ENCODE measurements at places on chromosomes 7 and 10.

DNA sequence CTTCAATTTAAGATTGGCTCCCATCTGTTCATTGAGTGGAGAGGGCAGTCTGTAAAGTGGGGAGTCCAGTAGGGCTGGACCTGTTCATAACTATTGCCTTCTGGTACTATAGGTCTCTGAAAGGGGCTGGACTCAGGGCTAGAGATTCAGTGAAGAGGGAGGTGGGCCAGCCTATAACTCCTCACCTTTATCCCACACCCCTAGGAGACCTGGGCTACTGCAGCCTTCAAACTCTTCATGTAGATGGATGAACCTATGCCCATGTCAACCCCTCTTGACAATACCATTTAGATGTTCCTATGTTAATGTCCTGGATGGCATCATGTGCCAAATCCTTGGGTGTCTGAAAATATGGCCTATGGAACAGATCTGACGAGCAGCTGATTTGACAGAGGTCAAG, 22.0 kb downstream of the MBL2 start:
- DNase-seq: no peak

DNA sequence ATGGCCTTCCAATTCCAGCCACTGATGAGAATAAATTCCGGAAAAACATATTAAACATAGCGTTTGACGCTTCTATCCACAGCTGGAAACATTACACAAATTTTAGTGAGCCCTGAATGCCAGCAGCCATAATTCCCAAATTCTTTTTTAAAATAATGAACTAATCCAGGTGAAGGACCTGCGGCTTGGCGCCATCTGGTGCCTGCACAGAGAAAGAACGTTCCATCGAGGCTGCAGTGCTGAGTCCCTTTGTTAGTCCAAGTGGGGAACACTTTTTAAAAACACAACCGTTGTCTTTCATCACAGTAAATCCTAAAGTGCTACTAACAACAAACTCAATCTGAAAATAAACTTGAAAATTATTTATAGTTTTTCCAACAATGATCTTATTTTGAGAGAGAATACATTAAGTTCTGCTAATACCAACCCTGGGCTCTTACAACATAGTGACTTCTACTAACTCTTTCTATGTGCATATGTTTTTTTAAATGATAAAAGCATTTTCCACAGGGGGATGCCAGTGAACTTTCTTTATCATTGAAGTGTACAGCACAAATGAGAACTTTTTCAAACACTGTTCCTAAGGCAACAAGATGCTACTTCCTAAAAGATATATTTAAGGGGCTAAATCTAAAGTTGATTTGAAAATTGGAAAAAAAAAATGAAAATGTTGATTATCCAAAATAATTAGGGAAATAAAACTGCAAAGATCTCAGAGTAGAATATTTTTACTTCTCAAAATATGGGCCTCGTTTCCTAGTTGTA, 166.9 kb upstream of the RNF32 start:
- DNase-seq: peak; percentile 5

DNA sequence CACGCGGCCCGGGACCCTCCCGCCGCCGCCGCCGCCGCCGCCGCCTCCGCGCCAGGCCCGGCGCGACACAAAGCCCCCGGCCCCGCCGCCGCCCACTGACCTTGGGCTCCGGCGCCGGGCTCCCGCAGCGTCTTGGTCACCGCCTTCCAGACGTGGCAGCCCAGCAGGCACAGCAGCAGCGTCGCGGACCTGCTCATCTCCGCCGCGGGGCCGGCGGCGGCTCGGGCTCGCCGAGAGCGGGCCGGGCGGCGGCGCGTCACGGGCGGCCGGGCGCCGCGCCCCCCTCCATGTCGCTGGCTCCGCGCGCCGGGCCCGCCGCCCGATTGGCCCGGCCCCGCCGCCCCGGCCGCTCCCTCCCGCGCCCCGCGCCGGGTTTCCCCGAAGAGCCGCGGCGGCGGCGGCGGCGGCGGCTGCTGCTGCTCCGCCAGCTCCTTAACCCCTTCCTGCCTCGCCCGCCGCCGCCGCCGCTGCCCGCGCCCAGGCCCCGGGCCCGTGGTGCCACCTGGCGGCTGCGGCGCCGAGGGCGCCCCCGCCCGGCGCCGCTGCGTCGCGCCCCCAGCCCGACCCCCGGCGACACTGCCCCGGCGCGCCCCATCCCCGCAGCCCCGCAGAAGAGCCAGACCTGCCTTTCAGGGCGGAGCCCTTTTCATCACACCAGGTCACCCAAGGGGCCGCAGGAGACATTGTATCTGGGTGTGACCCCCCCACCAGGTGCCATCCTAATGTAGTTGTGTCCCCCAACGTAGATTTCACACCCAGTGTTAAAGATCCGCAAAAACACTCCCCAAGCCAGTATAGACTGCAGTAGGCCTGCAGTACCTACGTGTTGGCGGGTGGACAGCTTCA, at the start of gene FAM171A1:
TSS of gene FAM171A1 (minus strand) at position 434 of the 846 bp plus-strand sequence. CDS start at position 197, 237 bp downstream.
- DNase-seq: no peak

DNA sequence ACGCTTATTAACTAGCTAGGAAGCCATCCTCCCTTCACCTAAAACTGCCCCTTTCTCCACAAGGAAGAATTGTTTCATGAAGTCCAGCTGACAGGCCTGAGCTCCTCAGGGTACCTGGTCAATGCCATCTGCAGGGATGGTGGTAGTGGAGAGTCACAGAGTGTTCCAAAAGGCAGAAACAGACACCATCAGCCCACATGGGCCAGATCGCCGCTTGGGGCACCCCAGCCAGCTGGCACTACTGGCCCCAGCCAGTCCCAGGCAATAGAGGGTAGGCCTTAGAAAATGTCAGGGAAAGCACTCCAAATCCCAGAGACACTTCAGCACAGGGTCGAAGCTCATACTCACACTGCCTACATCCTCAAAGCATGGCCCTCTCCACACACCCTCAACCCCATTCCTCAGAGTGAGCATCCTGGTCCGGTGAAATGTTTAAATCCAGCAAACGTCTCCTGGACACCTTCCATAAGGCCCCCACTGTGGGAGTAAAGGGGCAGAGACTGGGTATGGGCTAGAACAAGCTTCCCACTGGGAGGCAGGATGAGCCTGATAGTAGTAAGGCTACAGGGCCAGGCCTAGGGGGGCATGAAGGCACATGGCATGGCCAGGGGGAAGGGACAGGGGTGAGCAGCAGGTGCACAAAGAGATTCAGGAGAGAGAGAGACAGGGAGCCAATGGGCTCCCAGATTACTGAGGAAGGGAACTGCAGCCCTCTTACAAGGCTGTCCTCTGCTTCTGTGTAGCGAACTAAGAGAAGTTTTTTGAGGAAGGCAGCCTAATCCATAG, 1.9 kb downstream of the LRRC20 start:
- DNase-seq: no peak

DNA sequence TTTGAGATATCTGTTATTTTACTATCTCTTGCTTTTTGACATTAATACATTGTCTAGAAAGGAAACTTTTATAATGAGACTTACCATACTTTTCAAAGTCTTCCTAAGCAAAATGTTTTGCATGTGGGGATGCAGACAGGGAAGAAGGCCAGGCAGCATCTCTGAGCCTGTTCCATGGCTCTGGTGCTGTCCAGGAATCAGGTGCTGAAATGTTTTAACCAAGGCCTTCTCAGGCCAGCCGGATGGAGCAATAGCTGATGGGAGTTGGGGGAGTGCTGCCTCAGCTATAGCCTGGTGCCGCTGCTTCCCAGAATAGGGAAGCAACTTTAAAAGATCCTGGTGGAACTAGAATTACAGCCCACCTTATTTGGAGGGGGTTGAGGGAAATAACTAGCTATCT, 38.5 kb downstream of the CRTAC1 start:
- no peak for DNase-seq

DNA sequence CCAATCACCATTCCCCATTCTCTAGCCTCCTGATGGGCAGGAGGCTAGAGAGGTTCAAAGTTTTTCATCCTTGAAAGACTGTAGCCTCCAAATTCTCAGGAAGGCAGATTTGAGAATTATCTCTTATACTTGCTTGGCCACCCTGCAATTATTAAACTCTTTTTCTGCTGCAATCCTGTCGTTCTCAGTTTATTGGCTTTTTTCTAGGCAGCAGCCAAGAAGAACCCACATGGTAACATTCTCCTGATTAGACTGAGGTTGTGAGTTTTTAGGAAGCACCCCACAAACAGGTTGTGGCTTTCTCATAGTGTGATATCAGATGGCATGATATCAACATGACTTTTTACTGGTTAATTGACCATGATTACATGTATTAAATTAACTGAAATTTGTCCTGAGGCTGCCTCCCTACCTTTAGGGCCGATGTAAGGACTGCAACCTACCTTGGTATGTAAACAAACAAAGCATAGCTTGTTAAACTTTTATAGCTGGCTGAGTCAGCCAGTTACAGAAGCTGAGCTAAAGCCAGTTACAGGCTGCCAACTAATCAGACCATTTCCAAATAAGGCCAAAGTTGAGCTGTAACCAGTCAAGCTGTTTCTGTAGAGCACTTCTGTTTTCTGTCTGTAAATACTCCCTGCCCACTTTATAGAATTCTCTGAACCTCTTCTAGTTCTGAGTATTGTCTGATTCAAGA, 3.2 kb upstream of the ZNF248 start:
- no peak for DNase-seq

DNA sequence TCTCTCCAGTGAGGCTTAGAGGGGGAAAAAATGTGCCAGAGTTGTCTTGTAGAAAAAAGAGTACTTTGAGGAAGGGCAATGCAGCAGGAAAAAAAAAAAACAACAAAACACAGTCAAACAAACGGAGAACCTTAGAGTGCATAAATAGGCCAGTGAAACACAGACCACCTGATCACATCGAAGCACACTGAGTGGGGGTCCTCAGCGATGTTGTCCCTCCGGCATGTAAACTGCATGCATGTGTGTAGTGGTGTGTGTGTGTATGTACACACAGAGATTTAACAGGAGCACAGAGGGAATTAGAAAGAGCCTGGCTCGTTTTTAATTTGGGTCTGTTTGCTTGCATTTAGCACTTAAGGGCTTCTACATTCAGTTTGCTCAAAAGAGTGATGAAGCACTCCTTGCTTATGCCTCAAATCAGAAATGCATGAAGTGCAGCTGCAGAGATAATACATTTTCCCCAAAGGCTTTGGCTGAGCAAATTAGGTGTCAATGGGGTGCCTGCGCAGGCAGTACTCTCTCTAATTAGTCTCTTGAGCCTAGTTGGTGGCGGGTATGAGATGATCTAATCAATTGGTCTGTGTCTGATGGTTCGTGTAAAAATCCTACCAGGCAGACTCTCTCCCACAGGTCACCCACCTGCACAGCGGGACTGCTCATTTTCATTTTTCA, 62.7 kb upstream of the FZD1 start:
- DNase-seq: no peak
